Bone marrow (tissue), 2 donors: ENCODE measurements at places on chromosomes 6 and 20.
A peak's percentile ranks its signal among the peaks of the same experiment; 100 is the strongest.

- no peak for DNase-seq
Observed at GRCh38 chr6:2751871-2752270, 1.1 kb upstream of the MYLK4 start.

GRCh38 chr6:13355999-13356785 is 27.9 kb upstream of the TBC1D7 start:
- no peak for DNase-seq

DNA sequence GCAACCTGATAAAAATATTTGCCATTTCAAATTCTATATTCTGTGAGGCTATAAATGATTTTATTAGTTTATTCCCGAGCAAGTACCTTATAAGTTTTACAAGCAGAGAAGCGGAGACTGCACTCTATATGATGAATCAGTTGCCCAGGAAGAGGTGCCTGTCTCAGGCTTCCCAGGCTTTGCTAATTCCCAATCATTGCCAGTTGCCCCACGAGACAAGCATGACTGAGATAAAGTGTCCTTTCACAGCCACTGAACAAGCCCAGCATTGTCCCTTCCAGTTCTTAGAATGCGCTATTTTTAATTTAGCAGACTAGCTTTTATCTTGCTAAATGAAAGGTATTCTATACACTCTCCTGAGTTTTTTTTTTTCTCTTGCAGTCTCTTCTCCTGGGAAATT is 260.7 kb downstream of the ALDH8A1 start:
- DNase-seq: no peak

DNA sequence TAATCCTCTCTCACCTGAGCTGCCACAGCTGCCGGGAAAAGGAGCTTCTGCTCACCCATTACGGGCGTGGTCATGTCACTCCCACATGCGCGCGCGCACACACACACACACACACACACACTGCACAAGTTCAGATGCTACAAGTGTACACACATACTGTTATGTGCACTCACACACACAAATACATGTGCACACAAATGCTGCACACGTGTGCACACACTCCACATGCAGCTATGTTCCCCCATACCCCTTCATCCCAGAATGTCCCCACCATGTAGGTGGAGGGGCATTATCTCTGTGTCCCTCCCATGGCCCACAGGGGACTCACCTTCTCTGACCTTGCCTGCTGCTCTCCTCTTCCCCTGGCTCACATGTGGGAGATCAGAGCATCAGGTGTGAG is 37.3 kb downstream of the GNAS-AS1 start:
- DNase-seq: no peak

GRCh38 chr6:49457771-49458170 is 5.3 kb downstream of the MMUT start:
- no peak for DNase-seq

GRCh38 chr6:90502381-90502780 is 84.5 kb downstream of the MAP3K7 start:
- DNase-seq: no peak

DNA sequence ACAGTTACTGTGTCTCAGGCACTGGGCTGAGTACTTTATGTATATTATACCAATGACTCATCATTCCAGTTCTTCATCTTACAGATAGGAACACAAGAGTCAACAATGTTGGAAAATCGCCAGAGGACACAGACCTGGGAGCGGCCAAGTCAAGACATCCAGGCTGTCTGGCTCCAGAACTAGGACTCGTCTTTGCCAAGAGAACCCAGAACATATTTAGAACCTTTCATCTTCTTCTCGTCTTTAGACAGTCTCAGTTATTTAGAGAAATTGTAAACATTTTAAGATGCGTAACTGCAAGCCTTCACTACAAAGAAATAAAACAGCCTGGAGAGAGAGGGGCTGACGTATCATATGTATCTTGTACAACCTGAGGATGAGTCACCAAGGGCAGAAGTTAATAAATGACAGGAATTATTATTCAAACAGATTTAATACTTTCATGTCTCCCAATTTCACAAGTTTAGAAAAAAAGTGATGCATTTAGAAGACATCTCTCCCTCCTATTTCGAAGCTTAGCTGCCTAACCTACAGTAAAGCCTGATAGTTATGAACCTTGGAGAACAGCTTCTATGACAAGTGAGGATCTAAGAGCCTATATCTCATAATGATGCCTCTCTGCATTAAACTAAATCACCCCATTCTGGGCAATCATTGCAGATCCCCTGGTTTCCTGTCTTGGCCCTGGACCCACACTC is 43.4 kb downstream of the SLC22A3 start:
- no peak for DNase-seq

DNA sequence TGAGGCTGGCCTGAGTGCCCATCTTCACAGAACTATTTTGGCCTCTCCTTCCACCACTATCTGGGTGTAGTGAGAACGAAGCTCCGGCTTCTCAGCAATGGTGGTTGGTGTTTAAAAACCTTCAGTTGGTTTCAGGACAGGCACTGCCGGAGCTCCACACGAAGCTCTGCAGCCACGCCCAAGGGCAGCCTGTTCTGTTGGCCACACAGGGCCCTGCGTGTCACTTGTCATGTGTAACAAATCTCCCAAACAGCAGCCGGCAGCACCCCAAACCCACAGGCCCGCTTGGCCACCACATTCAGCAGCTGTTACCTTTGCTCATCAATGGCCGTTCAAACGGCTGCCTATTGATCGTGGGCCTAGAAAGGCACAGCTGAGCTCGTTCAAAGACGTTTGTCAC is 97.5 kb downstream of the ERMARD start:
- no peak for DNase-seq

- DNase-seq: no peak
Observed at GRCh38 chr6:22965889-22966288, 396.5 kb downstream of the HDGFL1 start.

DNA sequence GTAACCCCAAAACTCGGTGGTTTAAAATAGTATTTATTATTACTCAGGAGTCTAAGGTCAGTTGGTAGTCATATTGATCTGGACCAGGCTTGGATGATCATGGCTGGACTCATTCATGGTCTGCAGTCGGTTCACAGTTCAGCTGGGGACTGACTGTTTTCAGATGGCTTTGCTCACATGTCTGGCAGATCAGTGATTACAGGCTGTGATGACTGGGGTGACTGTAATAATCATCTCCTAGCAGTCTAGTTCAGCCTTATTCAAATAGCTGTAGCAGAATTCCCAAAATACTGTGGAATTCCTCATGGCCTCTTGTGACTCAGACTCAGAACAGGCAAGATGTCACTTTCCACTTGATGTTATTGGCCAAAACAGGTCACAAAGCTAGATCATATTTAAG is 16.4 kb upstream of the NT5DC1 start:
- no peak for DNase-seq

GRCh38 chr20:57025261-57025660 is 241.2 kb downstream of the BMP7 start:
- no peak for DNase-seq

- DNase-seq: peak; percentile 39
Observed at GRCh38 chr6:7050872-7051779, 56.6 kb upstream of the RREB1 start.

DNA sequence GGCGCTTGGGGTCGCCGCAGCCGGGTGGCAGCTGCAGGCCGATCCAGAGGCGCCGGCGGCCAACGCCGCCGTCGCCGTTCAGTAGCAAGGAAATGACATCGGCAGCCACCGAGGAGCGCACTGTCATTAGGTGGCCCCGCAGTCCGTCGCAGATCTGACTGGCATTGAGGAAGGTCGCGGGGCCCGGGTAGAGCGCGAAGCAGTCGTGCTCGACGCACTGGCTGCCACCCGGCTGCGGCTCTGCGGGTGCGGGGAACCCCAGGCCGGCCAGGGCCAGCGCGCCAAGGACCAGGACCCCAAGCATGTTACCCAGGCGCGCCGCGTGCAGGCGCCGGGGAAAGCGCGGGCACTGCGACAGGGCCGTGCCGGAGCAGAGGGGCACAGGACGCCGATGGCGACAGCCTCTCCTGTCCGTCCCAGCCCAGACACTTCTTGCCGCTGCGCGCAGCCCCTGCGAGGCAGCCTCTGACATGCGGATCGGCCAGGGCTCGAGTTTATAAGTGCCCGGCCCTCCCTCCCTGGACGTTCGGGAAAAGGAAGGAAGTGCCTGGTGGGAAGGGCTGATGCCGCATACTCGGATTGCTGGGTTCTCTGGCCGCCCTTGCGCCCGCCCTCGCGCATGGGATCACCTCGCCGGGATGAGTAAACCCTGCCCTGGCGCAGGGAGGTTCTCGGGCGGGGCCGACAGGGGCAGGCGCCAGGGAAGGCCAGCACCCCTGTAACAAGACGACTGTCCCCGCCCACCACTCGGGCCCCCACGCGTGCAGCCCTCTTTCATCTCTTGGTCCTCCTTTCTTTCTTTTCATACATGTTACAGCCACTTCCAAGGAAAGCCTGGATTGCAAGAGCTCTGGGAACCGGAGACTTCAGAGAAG is at the start of gene THBD:
Gene THBD (minus strand): TSS at position 472 of the 875 bp plus-strand sequence. CDS start 168 bp downstream, at position 304.
- DNase-seq: peak; percentile 81

GRCh38 chr20:51643390-51643789 is 100.9 kb upstream of the NFATC2 start:
- peak; percentile 52 for DNase-seq

DNA sequence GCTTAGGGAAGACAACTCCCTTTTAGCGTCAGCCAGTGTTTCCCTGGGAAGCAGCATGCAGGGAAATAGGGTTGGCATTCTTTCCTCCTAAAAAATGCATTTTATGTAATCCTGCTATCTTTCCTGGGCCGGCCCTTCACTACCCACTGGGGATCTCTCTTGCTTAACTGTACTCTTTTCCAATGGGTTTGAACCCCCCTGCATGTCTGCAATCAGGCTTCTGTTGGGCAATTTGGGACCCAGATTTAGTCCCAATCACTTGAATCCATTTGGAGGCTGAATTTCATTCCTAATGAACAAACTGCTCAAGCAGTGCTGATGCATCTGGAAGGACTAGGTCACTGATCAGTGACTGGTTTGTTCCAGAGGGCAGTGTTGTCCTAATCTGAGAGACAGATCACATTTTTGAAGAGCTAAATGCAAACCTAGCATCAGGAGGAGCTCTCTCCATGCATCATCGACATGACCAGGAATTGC is 152.0 kb downstream of the TSHZ2 start:
- DNase-seq: no peak

- DNase-seq: no peak
Observed at GRCh38 chr6:161750686-161751085, 476.8 kb upstream of the AGPAT4 start.

GRCh38 chr20:9269280-9269971 is 200.5 kb downstream of the PLCB4 start:
- DNase-seq: no peak

DNA sequence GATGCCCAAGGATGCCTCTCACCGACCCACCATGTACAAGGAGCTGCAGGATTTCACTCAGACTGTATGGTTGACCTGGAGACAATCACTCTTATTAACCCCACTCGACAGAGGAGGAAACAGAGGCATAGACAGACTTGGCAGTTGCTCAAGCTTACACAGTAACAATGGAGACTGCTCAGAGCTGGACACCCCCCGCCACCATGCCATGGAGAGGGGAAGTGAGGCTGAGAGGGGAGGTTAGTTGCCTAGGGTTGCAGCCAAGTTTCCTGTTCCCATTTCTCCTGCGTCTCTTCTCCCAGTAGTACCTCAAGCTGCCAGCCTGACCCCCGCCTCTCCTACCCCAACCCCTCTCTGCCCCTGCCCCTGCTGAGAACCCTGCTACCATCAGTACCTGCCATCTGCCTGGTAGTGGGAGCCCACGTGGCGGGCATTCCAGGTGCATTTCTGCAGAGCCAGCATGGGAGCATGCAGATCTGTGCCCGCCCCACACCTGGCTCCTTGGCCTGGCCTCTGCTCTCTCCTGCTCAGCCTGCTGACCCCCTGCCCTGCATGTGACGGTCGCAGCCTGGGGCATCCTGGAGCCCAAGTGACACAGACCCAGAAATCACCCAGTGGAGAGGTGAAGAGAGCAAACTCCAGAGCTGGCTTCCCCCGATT is 157.7 kb downstream of the PREX1 start:
- DNase-seq: no peak

DNA sequence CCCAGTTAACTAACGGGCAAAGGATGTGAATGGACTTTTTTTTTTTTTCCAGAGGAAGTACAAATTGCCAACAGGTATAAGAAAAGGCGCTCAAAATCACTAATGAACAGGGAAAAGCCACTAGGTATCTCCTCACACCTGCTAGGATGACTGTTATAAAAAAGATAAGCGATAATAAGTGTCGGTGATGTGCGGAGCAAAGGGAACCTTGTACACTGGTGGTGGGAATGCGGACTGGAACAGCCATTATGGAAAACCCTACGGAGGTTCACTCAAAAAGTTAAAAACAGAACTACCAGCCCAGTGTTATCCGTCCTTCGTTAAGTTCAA is 787 bp upstream of the RAB32 start:
- DNase-seq: no peak
